ENCODE measurements at places on chromosomes 5 and 9. TPM values are rescaled to one million over a fixed set of nuclear protein-coding genes. Genes with fewer than 3 reads are reported as not detected.

GRIN1 gene
- total RNA-seq = not detected

- DNase-seq = no peak
Observed at GRCh38 chr9:120714846-120715388, 647 bp upstream of the MEGF9 start.

CDC20B gene
- not detected for total RNA-seq

- no peak for DNase-seq
Observed at GRCh38 chr5:179901915-179902762, 5.6 kb downstream of the TBC1D9B start.

DNA sequence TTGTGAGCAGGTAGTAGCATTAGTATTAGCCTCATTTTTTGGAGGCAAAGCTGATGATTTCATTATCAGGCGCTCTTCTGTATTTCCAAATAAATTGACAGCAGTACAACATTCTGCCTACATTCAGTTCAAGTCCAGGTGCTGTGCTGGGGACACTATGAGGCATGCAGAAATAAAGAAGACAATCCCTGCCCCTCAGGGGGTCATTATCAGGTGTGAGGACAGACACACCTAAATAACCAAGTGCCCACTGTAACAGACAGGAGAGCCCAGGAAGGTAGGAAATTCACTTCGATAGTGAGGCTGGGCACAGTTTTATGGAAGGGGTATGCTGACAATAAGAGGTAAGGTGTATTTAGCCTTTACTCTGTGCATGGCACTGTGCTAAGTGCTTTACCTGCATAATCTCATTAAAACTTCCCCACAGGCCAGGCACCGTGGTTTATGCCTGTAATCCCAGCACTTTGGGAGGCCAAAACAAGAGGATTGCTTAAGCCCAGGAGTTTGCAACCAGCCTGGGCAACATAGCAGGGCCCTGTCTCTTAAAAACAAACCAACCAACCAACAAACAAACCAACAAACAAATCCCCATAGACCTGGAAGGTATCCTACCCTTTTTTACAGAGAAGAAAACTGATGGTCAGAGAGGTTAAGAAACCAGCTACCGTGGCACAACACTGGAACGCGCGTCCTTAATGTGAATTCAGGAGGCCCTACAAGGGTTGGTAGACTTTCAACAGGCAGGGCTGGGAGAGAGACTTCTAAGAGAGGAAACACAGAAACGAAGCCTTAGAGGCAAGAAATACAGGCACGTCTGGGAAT lies 17.5 kb upstream of the GPX3 start:
- DNase-seq = no peak

Measured in mesenteric fat pad (tissue), 1 donor.